ENCODE measurements at places on chromosomes 13 and 19. TPM values are rescaled to one million over a fixed set of nuclear protein-coding genes. Genes with fewer than 3 reads are reported as not detected.

GRCh38 chr13:44713788-44714469, 137.8 kb upstream of the TSC22D1 start:
- peaks cover 2% of the 10 kb centered on the region for H3K4me1 ChIP-seq
- H3K27me3 ChIP-seq, result peaks cover 2% of the 10 kb centered on the region
- H3K4me3 ChIP-seq, result no peak overlapping the region
- no peaks in the 10 kb centered on the region for H3K36me3 ChIP-seq
- DNase-seq, result no peak
- H3K27ac ChIP-seq, result no peak overlapping the region

DNA sequence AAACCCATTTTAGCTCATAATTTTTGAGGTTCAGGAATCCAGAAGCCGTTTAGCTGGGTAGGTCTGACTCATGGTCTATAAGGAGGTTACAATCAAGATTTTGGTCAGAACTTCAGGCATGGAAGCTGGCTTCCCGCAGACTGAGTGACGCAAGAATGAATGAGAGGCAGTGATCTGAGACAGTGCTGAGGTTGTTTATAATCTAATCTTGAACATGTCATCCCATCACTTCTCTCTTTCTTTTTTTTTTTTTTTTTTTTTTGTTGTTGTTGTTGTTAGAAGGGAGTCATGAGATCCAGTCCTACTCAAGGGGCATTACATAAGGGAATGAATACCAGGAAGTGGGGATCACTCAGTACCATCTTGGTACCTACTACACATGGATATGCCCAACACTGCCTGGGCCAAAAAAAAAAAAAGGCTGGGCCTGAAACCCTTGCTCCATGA, 217.4 kb downstream of the DLEU7 start:
- peaks cover 11% of the 10 kb centered on the region for H3K27me3 ChIP-seq
- no peaks in the 10 kb centered on the region for H3K4me1 ChIP-seq
- DNase-seq, result no peak

DNA sequence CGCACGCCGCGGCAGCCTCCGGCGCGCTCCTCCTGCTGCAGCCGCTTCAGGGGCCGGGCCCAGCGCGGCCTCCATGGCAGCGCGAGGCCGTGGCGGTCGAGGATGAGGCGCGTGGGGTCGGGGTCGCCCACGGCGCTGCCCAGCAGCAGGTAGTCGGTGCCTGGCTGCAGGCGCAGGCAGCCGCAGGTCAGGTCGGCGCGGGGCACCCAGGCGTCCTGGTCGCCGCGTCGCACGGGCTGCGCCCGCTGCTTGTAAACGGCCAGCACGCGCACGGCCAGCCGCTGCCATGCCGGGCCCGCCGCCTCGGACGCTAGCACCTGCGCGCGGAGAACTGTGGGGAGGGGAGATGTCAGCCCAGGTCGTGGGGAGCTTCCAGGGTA, 11.1 kb downstream of the NTN5 start:
- no peak overlapping the region for H3K4me3 ChIP-seq
- DNase-seq, result no peak
- H3K4me1 ChIP-seq, result peaks cover 6% of the 10 kb centered on the region
- H3K27me3 ChIP-seq, result peaks cover 5% of the 10 kb centered on the region

GRCh38 chr19:11324079-11324661, 15.3 kb downstream of the RAB3D start:
- DNase-seq, result peak; percentile 67
- H3K4me1 ChIP-seq, result peaks cover 30% of the 10 kb centered on the region
- H3K4me3 ChIP-seq, result peak overlapping the region; percentile 69
- peaks cover 9% of the 10 kb centered on the region for H3K36me3 ChIP-seq

GRCh38 chr13:73171926-73172325, 113.1 kb downstream of the KLF5 start:
- no peak overlapping the region for H3K27ac ChIP-seq
- peaks cover 4% of the 10 kb centered on the region for H3K27me3 ChIP-seq
- no peak overlapping the region for H3K4me3 ChIP-seq
- no peak for DNase-seq

The KIR2DL1 gene
- not detected for total RNA-seq

DNA sequence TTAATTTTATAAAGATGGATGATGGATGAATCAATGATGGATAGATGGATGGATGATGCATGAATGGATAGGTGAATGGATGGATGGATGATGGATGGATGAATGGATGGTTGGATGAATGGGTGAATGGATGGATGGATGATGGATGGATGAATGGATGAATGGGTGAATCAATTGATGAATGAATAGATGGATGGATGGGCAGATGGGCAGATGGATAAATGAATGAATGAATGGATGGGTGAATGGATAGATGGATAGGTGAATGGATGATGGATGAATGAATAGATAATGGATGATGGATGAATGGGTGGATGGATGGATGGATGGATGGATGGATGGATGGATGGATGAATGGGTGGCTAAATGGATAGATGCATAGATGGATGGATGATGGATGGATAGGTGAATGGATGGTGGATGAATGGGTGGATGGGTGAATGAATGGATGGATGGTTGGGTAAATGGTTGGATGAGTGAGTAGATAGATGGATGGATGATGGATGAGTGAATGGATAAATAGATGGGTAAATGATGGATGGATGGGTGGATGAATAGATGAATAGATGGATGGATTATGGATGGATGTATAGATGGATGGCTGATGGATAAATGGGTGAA, 12.8 kb downstream of the ZNF579 start:
- H3K27me3 ChIP-seq, result peaks cover 5% of the 10 kb centered on the region
- H3K27ac ChIP-seq, result no peak overlapping the region
- H3K36me3 ChIP-seq, result no peaks in the 10 kb centered on the region
- H3K4me1 ChIP-seq, result no peaks in the 10 kb centered on the region
- no peak for DNase-seq
- H3K4me3 ChIP-seq, result no peak overlapping the region

DNA sequence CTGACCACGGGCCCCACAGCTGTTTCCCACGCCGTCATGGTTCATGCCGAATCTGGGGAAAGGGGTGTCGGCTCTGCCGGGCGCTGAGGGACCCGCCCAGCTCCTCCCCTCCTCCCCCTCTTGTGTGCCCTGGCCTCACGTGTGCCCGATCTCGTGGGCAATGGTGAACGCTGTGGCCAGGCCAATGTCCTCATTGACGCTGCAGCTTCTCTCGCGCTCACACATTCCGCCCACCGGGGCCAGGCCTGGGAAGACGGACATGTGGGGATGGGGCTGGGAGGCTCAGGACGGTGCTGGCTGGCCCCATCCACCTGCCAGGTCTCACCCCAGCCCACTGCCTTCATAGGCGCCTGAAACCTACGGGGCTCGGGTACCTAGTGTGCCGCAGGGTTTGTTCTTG, 14.3 kb downstream of the ADAMTS10 start:
- peaks cover 8% of the 10 kb centered on the region for H3K27me3 ChIP-seq
- no peak overlapping the region for H3K4me3 ChIP-seq

- H3K4me3 ChIP-seq, result no peak overlapping the region
- no peak overlapping the region for H3K27ac ChIP-seq
- H3K27me3 ChIP-seq, result no peaks in the 10 kb centered on the region
- DNase-seq, result no peak
- no peaks in the 10 kb centered on the region for H3K36me3 ChIP-seq
These were observed 110.6 kb downstream of the PCDH9 start for GRCh38 chr13:67119481-67119894.
